ENCODE measurements at places on chromosomes 7 and 10.

- DNase-seq: no peak
These were observed 50.6 kb downstream of the PARD3 start for GRCh38 chr10:34764472-34764946.

GRCh38 chr7:121873289-121874194, 581 bp downstream of the PTPRZ1 start:
- DNase-seq: peak; percentile 18

DNA sequence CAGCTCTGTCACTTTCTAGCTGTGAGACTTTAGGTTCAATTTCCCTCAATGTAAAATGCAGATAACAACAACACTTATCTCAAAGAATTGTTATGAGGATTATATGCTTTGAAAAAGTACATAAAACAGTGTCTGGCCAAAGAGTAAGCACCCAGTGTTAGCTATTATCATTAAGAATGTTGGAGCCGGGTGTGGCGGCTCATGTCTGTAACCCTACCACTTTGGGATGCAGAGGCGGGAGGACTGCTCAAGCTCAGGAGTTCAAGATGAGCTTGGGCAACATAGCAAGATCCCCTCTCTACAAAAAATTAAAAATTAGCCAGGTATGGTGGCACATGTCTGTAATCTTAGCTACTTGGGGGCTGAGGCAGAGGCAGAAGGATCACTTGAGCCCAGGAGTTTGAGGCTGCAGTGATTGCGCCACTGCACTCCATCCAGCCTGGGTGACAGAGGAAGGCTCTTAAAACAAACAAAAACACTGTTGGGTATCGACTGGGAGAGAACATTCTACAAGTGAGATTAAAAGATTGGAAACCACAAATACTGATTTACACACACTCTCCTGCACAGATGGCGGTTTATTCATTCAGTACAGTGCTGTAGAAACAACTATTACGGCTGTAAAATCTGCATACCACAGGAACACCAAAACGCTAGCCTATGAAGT, 107.3 kb downstream of the PROSER2 start:
- no peak for DNase-seq

DNA sequence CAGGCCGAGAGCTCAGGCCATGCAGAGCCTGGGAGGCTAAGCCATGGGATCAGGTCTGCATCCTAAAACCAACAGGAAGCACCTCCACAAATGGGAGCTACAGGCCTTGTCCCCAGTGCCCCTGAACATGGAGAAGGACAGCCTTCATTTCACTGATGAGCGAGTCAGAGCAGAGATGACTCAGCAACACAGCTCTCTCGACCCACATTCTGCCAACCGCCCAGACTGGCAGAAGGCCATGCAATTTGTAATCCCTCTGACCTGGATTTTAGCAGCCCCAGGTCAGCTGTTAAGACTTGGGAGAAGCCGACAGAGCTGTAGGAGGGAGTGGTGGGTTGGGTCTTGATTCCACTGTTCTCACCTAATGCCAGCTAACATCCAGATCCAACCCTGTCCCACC, 25.5 kb downstream of the VOPP1 start:
- peak; percentile 76 for DNase-seq

GRCh38 chr7:131148708-131149428, 178.8 kb upstream of the MKLN1 start:
- DNase-seq: no peak

- DNase-seq: peak; percentile 24
These were observed 290.6 kb upstream of the PHYHIPL start for GRCh38 chr10:58885686-58886345.

GRCh38 chr10:34029455-34029854, 695.0 kb upstream of the NRP1 start:
- no peak for DNase-seq

DNA sequence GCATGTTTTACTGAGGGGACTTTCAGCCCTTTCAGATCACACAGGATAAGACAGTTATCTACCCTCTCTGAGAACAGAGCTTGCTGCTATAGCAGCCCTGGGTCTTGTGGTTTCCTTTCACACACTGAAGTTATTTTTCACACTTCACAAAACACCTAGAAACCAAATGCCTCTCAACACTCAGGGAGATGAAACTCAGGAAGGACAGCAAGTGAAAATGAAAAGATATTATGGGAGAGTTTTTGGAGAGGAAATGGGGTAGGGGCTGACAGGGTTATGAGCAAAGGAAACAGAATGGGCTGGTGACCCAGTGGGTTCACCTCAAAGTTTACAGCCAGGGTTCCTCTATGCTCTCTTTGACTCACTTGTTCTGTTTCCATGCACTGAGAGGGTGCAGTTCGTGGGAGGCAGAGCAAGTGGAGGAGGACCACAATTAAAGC, 17.0 kb upstream of the GIMAP2 start:
- DNase-seq: no peak

- DNase-seq: peak; percentile 4
These were observed 28.2 kb downstream of the PHYH start for GRCh38 chr10:13271552-13272163.

- DNase-seq: no peak
These were observed 277.2 kb upstream of the TAC1 start for GRCh38 chr7:97454636-97455035.

DNA sequence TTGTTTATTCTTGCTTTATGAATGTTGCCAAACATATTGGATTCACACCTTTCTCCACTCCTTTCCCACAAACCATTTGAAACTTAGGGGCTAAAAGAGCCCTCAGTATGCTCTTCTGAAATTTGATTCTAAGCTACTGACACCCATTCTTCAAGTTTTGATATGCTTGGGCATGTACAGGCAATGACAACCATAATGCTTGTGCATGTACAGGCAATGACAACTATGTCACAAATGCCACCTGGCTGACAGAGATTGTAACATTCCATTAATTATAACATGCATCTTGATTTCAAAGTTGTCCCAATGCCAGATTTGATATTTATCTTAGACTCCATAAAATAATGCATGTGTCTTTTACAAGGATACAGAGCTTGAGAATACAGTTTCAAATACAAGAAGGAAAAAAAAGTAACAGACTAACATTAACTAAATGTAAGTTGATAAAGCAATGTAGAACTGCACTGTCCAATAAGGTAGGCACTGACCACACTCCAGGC, 17.5 kb upstream of the CDK1 start:
- no peak for DNase-seq

GRCh38 chr10:10986606-10987005, 31.1 kb upstream of the CELF2 start:
- no peak for DNase-seq

DNA sequence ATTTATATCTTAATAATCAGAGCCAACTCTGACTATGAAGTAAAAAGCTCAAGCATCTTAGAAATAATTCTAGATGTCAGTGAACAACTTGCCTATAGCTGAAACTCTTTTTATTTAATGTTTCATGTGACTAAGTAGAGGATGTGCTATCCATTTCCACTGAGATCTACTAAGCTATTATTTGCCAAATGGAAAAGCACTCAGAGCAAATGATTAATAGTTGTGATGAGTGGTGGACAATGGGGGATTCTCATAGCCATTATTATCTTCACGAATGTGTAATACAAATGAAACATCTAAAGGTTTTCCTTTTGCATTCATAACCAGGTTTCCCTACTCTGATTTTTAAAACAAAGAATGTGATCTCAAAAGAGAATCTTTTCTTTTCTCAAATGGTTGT, 126.6 kb upstream of the GNAI1 start:
- no peak for DNase-seq

- no peak for DNase-seq
These were observed 415.3 kb downstream of the DNAJB6 start for GRCh38 chr7:157751951-157752673.

DNA sequence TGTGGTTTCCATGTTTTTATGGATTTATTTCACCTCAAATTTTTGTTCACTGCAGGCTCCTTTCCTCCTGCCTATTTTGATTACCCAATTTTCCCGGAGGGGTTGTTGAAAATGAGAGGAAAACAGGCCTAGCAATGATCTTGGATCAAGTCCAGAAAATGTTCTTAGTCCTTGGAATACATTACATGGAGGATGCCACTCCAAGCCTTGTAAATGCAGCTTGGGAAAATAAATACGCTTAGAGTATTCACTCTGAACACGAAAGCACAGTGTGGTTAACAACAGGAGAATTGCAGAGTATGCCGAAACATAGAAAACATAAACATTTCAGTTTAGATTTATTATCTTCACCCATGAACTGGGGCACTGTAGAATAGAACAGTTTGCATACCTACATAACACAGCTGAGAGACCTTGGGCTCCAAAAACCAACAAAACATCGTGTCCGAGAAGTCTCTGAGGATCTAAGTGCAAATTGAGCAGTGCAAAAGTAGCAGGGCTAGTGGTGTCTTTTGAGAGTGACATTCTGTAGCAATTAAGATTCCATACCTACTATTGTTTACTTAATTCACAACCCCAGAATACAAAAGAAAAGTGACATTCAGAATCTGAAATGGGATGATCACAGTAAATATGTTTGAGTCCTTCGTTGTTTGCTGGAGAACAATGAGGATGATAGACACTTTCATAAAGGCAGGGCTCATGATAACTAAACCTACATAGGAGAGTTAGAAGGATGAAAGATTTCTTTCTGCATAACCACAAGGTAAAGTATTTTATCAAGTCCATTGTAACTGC, 7.6 kb upstream of the CD36 start:
- no peak for DNase-seq

DNA sequence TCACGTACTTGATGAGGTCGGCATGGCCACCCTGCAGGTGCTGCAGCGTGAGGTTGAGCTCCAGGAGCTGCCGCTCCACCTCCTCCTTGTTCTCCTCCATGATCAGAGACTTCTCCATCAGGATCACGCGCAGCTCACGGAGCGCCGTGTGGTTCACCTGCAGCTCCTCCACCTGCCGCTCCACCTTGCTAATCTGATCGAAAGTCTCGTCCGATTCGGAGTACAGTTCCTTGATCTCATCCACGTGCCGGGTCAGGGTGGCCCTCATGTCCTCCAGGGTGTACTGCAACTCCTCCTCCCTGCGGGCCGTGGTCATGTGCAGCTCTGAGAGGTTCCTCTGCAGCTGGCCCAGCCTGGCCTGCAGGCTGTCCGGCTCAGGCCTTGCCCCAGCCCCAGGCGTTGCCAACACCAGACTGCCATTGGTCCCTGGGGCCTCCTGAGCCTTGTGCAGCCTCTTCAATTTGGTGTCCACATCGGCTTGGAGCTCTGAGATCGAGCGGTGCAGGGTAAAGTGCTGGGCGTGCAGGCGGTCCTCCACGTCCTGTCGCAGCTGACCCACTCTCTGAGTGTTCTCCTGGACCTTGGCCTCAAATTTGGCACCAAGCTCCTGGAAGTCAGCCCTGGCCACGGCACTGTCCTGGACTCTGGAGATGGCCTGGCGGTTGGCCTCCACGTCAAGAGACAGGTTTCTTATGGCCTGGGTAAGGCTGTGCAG, 13.9 kb downstream of the MMRN2 start:
- DNase-seq: no peak

GRCh38 chr10:23016636-23017035, 78.7 kb upstream of the MSRB2 start:
- DNase-seq: no peak

DNA sequence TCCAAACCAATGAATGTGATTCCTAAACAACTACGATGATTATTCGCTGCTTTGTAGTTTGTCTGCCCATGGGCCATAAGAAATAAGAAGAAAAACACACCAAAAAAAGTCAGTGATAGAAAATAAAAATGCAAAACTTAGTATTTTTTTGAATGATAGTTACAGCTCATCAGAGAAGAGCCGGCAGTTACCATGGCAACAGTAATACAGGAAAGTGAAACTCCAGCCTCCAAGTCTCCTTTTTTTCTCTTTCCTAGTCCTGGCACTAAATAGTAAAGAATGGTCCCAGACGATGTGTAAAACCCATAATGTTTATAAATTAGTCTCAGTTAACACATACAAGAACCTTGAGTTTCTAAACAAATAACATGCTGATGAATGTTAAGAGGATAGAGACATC, 21.6 kb upstream of the LHFPL3 start:
- no peak for DNase-seq

GRCh38 chr7:143885951-143886350, 16.0 kb downstream of the TCAF1 start:
- no peak for DNase-seq

DNA sequence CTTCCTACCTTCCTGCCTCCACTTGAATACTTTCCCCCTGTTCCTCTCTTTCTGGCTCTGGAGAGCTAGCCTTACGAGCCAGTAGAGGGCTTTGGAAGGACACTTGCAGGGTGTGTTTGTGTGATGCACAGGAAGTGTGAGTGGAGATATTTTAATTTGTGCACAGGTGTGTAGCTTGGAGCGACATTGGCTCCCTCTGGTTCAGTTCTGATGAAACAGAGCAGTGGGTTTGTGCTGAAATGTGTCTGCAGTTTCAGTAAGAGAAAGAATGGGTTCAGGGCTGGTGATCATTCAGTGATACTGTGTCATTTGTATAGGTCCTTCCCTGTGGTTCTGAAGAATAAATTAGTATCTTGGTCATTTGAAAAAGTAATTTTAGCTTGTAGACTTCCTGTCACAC, 86.9 kb downstream of the SND1 start:
- DNase-seq: no peak

- peak; percentile 34 for DNase-seq
These were observed 25.7 kb upstream of the CDK14 start for GRCh38 chr7:90570373-90570959.

DNA sequence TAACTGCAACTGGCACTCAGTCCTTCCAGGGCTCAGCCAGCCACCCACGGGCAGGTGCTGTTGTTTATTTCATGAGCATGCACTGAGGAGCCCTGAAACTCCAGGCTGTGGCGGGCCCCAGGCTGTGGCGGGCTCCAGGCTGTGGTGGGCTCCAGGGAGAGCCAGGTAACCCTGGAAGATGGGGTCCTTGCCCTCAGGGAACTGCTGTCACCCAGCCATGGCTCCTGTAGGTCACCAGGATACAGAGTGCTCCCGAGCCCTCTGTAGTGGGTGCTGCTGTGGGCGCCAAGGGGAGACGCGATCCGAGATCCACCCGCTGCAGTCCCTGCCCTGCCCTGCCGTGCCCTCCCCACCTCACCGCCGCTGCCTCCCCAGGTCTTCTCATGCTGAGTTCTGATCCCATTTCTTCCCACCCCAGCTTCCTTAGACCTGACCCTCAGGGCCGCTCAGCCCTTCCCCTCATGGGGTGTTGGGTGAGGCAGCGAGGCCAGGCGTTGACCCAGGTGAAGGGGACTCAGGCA, 29.6 kb downstream of the LRRC27 start:
- no peak for DNase-seq

- no peak for DNase-seq
These were observed 90.0 kb downstream of the EGFR start for GRCh38 chr7:55108818-55109217.

GRCh38 chr10:119516381-119517234, 25.9 kb downstream of the RGS10 start:
- DNase-seq: peak; percentile 67

DNA sequence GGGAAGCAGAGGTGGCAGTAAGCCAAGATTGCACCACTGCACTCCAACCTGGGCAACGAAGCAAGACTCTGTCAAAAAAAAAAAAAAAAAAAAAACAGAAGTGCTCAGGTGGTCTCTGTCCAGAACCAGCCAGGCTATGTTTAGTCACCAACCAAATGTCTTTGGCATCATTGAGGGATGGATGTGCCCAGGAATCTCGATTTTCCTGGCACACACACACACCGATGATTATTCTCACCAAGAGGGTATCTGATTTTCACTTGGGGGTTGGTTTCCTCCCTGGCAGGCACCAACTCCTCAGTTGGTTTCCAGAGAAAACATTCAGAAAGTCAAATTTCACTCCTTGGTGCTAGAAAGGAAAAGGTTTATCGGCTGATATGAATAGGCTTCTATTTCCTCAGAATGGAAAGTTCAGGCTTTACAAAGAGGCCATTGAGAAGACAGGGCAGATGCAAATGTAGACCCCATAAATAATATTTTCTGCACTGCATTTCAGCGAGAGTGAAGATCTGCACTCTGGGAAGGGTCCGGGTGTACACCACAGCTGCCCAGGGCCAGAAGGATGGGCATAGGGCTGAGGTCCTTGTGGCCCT, 154.8 kb downstream of the TNS3 start:
- no peak for DNase-seq

- DNase-seq: no peak
These were observed 53.1 kb upstream of the KDM7A start for GRCh38 chr7:140229591-140230515.
